ENCODE measurements at places on chromosomes 11 and 22.

GRCh38 chr22:25134451-25134850 lies 65.2 kb upstream of the CRYBB3 start:
- no peak for DNase-seq

- DNase-seq: peak; percentile 49
These were observed 23.6 kb downstream of the ADM start for GRCh38 chr11:10328314-10329098.

DNA sequence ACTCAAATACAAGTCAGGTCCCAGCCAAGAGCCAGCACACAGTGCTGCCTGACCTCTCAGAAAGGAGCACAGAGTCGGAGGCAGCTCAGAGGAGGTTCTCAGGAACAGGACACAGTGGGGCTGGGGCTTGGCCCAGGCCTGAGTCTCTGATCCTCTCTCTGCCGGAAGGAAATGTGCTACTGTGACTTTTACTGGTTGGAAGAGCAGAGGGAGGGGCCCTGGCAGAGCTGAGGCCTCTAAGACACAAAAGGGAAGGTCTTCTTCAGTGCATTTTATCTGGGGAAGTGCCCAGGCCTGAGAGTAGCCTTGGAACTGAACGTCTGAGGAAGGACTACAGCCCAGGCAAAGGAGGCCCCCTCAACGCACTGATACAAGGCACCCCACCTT lies 16.2 kb upstream of the CASTOR1 start:
- DNase-seq: no peak

DNA sequence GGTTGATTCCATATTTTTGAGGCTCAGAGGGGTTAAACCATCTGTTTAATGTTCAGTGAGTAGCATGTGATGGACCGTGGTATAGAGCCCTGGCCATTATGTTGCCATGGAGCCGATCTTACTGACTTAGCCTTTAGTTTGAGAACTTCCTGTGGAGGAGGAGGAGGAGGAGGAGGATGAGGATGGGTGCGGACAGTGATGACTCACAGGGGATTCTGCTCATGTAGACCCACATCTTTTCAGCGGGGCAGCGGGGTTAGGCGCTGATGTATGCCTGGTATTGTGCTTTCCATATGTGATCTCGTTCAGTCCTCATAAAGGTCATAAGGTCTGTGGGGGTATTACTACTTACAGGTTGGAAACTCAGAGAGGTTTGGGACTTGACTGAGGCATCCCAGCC lies 13.9 kb downstream of the STX3 start:
- DNase-seq: peak; percentile 38

DNA sequence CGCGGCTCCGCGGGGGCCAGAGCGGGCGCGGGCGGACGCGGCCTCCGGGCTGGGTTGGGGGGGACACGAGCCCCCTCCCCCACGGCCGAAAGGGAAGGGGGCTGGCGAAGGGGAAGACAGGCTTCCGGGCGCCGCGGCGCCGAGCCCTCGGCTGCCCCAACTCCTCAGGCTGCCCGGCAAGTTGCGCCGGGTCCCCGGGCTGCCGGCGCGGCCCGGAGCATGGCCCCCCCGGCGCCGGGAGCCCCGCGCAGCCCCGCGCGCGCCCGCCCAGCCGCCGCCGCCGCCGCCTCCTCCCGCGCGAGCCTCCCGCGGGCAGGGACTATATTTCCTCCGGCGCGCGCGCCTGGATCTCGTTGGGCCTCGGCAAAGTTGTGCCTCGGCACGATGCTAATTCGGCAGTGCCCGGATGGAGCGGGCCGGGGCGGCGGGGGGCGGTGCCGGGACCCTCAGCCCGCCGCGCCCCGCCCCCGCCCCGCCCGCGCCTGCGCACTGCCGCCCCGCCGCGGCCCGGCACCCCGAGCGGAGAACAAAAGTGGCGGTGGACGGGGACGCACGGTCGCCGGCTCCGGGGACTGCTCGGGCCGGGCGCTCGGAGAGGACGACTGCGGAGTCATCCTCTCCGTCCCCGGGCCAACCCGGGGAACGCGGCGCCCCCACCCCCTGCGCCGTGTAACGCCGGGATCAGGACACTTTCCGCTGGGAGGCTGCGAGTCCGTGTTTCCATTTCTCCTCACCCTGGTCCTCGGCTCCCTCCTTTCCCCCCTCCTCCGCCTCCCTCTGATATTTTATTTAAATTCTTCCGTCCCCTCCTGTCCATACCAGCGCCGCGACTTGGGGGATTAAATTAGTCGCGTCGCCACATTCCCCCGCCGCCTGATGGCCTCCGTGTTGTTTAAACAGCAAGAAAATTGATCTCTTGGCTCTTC lies at the start of gene PHF21B:
Gene PHF21B, minus strand, starts transcription at position 400 of the 926 bp plus-strand sequence. CDS start 456 bp downstream, outside the sequence.
- DNase-seq: no peak

Measured in RCC 7860 (cell line).